GM04503 (cell line): ENCODE measurements at places on chromosomes 5 and 9.

DNA sequence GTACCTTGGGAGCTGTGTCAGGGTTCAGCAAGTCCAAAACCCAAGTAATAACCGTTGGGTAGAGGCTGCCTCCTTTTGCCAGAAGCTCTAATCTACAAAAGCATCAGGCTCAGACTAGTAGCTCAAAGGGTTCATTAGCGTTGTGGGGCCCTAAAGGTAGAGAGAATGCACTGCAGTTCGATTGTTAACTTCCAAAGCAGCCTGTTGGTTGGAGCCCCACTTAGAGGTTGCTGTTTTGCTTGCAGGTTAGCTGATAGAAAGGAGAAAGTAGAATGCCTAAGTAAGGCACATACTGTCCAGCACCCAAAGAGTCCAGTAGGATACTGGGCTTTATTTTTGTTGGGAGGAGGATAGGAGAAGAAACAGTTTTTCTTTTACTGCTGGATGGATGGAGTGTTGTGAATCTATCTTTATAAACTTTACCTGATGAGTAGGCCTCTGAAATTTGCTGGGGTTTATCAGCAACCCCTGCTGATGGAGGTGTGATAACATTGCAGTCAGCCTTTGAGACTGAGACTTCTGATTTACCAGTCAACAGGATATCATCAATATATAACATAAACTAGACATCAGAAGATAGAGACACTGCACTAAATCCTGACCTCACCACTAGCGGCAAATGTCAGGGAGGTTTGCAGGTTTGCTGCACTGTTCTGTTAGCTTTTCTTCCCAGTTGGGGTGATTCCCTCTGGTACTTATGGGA, 34.8 kb downstream of the ZNF131 start:
- DNase-seq: no peak

DNA sequence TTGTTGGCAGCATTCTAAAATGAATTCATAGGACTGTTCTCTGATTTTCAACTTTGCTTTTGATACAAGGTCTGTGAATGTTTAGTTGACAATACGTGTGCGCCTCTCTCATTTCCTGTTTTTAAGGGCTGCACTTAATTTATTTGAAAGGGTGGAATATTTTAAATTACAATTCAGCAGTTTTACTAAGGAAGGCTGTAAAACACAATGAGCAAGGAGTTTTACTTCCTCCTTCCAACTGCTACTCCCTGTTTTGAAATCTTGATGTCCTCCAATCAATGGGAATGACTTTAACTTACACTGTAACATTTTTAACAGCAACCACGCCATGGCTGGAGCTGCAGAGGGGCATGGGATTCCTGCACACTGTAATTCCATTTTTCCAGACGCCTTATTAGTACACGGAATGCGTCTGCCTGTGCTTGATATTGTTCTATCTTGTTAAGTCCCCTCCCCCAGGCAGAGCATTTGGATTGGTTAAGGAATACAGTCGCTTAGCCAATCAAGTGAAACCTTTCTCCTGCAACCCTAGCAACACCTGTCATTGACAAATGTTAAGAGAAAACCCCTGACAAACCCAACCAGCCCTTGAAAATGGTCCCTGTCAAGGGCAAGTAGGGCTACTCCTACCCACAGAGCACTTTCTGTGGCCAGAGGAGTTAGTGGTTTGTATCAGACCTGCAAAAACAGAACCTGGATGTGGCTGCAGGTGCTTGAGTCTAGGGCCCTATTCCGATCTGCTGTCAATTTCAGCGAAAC, 12.5 kb upstream of the ZSWIM6 start:
- no peak for DNase-seq

- DNase-seq: peak; percentile 84
Measured at GRCh38 chr5:156640691-156641241, 209.3 kb upstream of the PPP1R2B start.

DNA sequence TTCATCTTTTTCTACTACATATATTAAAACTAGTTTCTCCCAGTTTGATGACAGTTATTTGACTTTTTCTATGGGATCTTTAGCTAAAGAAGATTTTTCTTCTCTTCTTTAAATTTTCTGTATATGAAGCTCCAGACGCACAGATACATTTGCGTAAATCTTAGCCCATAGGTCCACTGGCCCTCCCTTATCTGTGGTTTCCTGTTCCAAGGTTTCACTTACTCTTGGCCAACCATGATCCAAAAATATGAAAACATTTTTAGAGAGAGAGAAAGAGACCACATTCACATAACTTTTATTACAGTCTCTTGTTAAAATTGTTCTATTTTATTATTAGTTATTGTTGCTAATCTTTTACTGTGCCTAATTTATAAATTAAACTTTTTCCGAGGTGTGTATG, 270.2 kb upstream of the DAPK1 start:
- no peak for DNase-seq

- DNase-seq: no peak
Measured at GRCh38 chr5:178469011-178469974, 120.9 kb downstream of the COL23A1 start.

GRCh38 chr5:7763621-7764072, 87.3 kb downstream of the CFAP90 start:
- no peak for DNase-seq

- no peak for DNase-seq
Measured at GRCh38 chr5:139648205-139649081, at the start of gene CXXC5. Gene CXXC5, plus strand, starts transcription at chr5:139648349. Its CDS starts 32,175 bp downstream, at chr5:139680524.

DNA sequence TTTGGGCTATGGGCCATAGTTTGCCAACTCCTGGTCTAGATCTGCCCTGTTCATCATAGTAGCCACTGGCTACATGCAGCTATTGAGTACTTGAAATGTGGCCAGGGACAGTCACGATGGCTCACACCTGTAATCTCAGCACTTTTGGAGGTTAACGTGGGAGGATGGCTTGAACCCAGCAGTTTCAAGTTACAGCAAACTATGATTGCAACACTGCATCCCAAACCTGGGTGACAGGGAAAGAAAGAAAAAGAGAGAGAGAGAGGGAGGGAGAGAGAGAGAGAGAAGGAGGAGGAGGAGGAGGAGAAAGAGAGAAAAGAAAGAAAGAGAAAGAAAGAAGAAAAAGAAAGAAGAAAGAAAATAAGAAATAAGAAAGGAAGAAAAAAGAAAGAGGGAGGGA, 5.1 kb upstream of the GMCL2 start:
- DNase-seq: no peak

DNA sequence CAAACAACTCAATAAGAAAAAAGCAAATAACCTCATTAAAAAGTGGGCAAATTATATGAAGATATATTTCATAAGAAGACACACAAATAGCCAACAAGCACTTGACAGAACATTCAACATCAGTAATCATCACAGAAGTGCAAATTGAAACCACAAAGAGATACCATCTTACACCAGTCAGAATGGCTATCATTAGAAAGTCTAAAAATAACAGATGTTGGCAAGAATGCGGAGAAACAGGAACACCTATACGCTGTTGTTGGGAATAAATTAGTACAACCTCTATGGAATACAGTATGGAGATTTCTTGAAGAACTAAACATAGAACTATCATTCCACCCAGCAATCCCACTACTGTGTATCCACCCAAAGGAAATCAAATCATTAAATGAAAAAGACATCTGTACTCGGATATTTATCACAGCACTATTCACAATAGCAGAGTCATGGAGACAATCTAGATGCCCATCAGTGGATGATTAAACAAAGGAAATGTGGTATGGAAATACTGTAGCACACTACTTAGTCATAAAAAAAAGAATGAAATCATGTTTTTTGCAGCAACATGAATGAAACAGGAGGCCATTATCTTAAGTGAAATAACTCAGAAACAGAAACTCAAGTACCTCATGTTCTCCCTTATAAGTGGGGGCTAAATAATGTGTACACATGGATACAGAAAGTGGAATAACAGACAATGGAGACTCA, 106.8 kb upstream of the FST start:
- no peak for DNase-seq

GRCh38 chr5:37735649-37736347, 104.0 kb downstream of the GDNF start:
- DNase-seq: no peak

DNA sequence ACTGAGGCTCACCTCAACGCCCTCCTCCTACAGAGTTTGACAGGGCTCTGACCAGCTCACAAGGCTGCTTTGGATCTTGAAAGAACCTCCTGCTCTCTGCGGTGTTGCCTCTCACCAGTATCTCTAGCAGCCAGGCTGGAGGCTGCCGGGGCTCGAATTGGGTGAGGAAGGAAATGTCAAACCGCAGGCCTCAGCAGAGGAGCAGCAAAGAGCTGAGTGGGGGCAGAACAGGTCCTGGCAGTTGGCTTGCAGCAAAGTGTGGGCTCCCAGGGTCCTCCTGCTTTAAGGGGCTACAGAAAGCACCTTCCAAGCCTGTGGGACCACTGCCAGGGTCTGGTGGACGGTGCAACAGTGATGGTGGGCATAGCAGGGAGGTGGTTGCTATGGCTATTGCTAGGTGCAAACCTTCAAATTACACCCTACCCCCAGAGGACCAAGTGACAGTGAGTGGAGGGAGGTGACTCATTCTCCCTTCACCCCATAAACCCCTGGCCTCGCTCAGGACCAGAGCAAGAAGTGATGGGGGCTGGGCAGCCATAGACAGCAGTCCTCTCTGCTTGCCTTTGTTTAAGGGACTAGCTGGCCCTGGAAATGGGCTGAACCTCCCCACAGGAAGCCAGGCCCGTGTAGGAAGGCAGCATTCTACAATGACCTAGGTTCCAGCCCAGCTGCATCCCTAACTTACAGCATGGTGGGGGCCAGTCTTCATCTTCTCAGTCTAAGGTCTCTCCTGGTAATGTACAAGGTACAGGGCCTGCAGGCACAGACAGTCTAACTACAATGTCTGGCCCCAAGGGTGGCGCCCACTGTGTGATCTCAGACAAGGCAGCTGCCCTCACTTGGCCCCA, 18.7 kb downstream of the LCP2 start:
- no peak for DNase-seq

DNA sequence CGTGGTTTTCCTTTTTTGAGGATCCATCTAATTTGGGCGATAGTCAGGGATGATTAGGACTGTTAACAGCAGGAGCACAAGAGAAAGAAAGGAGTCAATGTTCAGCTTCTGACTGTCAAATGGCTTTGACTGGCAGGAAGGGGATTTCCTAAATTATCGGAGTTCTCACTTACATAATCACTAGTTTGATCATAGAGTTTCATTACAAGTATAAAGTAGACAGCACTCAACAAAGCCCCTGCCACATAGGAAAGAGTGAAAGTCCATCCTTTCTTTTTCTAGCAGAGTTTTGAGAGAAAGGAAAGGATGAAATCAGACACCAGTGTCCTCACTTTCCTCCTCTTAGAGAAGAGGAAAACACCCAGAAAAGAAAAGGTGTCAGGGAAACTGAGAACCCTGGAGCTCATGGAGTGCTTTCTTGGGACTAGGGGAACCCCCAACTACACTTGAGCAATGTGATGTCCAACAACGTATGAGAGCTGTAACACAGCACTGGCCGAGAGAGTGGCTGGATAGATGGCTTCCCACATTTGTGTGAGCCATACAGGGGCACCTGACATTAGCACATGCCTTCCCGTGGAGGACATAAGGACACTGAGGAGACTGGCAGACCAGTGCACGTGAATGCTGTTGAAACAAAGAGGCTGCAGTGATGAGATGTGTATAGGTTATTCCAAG, 26.0 kb upstream of the LPAR1 start:
- DNase-seq: no peak

- no peak for DNase-seq
Measured at GRCh38 chr9:219670-220365, 5.2 kb downstream of the DOCK8 start.

GRCh38 chr5:92775711-92776615, 805.1 kb downstream of the NR2F1-AS1 start:
- no peak for DNase-seq

- no peak for DNase-seq
Measured at GRCh38 chr9:135228345-135228982, 141.0 kb downstream of the OLFM1 start.

DNA sequence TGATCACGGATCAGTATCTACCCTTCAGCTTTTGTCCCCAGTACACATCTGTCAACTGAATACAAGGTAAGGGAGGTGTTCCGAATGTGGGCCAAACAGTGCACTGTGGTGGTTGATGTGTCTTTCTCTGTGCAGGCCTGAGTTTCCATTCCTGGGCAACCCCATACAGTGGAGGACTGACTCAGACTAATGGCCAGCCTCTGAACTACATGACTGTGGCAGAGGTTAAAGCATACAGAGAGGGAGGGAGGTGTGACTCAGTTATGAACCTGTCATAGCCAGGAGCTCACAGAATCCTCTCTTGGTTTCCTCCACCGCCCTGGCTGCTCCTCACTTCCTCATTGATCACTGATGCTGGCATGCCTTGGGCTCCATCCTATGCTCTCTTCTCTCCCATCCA, 136.4 kb upstream of the TAS2R1 start:
- DNase-seq: no peak

DNA sequence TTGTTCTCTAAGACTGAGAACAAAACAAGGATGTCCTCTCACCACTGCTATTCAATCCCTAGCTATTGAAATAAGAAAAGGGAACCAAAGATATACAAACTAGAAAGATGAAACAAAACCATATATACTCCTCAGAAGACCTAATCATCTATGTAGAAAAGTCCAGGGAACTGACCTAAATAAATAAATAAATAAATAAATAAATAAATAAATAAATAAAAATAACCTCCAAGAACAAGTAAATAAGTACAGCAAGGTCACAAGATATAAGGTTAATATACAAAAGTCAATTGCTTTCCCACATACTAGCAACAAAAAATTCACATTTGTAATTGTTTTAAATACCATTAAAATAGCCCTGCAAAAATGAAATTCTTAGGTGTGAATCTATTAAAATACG, 54.6 kb downstream of the DTWD2 start:
- DNase-seq: no peak

DNA sequence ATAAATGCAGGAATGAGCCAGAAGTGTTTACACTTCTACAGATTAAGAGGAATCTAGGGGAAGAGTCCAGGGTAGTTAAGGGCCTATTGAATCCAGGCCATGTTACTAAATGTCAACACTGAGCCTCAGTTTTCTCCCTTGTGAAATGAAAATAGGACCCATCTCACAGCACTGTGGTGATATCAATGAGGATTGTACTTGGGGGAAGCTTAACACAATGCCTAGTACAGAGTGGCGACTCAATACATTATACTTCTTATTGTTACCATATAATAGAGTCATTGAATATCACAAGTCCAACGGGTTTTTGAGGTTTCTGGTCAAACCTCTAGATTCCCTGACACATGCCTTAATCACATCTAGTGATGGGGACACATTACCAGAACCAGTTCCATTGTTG, 4.6 kb downstream of the TRUB2 start:
- no peak for DNase-seq

GRCh38 chr5:33631786-33632185, 191.0 kb downstream of the TARS1 start:
- no peak for DNase-seq

GRCh38 chr5:19853616-19854240, 134.3 kb downstream of the CDH18 start:
- no peak for DNase-seq
